ENCODE measurements at places on chromosomes 13 and 19. TPM values are rescaled to one million over a fixed set of nuclear protein-coding genes. Genes with fewer than 3 reads are reported as not detected.

GRCh38 chr19:49338023-49338677 is 2.9 kb downstream of the CD37 start:
- DNase-seq = no peak

DNA sequence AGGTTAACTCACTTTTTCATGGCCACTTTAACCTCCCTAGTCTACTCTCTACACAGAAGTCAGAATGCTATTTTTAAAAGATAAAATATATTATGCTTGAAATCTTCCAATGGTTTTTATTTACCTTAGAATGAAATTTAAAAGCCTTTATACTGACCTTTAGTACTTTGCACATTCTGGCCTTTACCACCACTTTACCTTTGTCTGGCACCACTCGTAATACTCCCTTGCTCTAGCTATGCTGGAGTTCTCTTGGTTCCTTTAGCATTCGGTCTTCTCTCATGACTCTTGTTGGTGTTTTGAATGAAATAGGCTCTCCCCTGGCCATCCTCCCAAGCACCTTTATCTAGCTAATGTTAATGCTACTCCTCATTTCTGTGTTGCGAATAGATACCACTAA is 310.8 kb downstream of the GPC5 start:
- no peak for DNase-seq

- no peak for DNase-seq
Observed at GRCh38 chr13:71695662-71696061, 171.3 kb downstream of the DACH1 start.

DNA sequence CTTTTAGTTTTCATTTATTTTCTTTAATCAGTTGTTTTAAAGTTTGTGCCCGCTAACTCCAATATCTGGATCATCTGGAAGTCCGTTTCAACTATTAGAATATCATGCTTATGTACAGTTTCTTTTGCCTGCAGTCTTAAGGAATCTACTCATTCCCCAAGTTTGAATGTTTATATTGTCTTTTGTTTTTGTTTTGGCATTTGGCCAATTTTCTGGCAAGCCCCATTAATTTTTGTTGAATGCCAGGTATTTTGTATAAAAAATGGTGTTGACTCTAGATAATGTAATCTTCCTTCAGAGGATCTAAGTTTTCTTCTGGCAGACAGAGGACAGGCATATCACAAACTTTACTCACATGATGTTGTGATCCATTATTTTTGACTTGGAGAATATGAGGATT is 11.1 kb upstream of the ZNF235 start:
- no peak for DNase-seq

- no peak for DNase-seq
Observed at GRCh38 chr19:44718441-44719261, 19.7 kb downstream of the CEACAM16 start.

GRCh38 chr19:36420961-36421748 is 2.7 kb upstream of the ZFP82 start:
- peak; percentile 71 for DNase-seq

DNA sequence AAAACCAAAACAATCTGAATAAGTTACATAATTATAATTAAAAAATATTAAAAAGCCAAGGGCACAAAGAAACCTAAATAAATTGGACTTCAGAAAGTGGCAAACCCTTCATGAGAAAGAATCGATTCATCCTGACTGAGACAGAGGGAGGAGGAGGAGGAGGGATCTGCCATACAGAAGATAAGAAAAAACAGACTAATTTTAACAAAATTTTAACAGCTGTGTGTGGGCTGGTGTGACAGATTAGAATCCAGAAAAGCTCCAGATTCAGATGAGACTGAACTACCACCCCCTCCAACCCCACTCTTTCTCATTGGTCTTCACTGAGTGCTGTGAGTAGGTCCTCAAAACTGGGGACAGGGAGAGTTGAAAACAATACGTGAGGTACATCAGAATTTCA is 111.5 kb upstream of the HTR2A start:
- no peak for DNase-seq

DNA sequence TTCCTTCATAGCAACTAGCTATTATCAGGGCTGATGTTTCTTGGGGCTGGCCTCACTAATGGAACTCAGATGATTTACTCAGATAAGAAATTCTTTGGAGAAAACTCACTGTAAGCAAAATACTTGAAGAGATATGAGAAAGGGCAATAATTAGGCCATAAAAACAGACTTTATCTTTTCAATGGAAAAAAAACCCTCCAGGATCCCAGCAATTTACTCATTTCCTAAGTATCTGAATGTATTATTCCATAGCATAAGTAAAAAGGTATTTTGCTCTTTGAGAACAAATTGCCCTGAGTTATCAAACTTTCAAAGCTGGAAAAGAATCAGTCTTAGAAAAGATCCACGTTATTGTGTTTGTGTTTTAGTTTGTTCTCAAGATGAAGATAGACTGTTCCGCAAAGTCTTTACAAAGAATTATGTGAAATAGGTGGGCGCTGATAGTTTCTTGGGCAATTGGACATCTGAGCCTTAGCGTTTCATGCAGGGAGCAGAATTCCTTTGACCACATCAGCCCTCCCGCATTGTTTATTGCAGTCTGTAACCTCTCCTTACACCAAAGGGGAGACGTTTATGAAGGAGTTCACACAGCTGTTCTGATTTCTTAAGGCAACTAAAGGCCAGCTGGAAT is 29.1 kb upstream of the CSNK1A1L start:
- no peak for DNase-seq

DNA sequence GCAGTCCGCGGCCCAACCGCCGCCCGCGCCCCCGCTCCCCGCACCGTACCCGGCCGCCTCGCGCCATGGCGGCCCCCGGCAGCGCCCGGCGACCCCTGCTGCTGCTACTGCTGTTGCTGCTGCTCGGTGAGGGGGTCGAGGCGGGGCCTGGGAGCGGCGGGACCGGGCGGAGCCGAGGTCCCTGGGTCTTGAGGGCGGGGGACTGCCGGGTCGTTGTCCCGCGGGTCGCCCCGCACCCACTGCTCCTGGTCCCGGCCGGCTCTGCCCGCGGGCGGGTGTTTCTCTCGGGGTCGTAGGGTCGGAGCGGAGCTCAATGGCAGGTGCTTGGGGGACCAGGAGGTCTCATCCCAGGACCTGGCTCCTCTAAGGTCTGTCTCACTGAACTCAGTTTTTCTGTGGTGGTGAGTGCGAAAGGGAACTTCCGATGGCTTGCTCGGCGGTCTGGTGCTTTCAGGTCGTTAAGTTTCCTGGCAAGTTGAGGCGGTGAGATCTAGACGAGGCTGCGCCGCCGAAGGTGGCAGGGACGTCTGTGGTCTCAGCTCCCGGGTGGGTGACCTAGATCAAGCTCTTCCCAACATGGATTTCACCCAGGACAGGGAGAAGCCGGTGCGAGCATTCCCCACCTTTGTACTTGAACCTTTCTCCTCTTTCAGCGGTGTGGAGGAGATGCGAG is 467 bp downstream of the LAMP1 start:
- no peak for DNase-seq

DNA sequence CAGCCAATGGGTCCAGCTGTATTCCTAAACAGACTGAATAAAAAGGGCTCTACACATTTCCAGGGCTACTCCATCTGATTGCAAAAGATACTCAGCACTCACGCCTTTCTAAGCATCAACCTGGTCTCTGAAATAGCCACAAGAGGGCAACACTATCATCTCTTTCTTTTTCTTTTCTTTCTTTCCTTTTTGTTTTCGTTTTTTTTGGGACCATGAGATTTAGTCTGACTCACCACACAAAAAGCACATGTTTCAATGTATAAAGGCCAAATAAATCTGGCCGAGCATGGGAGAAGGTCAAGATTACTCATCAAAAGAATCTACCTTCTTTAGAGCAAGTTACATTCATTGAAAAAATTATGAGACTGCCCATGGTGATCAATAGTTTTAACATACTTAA is 805.6 kb upstream of the ARGLU1 start:
- DNase-seq = no peak

DNA sequence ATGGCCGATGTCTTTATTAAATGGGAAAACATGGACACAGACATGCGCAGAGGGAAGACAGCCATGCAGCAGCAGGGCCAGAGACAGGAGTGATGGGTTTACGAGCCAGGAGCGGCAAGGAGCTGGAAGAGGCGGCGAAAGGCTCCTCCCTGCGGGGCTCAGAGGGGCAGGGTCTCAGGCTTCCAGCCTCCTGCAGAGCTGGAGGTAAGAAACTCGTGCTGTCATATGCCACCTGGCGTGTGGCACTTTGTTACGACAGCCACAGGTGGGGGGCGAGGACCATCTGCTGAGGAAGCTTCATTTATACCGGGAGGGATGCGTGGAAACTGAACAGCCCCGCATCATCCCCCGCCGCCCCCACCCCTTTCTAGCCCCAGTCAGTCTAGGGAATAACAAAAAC is 52.0 kb upstream of the SPACA7 start:
- no peak for DNase-seq

Gene ZNF223
- 4.1 TPM for polyA plus RNA-seq

Gene SIGLEC14
- 0.03 TPM for polyA plus RNA-seq

Gene FXYD7
- polyA plus RNA-seq = 0.10 TPM

Gene SLC7A10
- 0.02 TPM for polyA plus RNA-seq
